ENCODE measurements at places on chromosomes 3 and 15.

DNA sequence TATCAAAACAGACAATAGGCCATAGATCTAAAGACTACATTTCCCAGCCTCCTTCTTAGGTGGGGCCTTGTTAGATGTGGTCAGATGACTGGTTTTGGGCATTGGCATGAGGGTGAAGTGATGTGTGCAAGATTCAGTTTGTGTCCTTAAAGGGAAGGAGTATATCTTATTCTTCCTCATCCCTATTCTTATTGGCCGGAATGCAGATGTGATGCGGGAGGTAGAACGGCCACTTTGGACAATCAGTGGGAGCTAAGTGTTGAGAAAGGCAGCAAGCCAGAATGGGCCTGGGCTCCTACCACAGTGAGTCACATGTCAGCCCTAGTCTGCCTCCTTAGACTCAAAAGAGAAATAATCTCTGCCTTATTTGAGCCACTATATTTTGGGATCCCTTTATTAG is 89.8 kb upstream of the MEX3B start:
- no peak for DNase-seq

DNA sequence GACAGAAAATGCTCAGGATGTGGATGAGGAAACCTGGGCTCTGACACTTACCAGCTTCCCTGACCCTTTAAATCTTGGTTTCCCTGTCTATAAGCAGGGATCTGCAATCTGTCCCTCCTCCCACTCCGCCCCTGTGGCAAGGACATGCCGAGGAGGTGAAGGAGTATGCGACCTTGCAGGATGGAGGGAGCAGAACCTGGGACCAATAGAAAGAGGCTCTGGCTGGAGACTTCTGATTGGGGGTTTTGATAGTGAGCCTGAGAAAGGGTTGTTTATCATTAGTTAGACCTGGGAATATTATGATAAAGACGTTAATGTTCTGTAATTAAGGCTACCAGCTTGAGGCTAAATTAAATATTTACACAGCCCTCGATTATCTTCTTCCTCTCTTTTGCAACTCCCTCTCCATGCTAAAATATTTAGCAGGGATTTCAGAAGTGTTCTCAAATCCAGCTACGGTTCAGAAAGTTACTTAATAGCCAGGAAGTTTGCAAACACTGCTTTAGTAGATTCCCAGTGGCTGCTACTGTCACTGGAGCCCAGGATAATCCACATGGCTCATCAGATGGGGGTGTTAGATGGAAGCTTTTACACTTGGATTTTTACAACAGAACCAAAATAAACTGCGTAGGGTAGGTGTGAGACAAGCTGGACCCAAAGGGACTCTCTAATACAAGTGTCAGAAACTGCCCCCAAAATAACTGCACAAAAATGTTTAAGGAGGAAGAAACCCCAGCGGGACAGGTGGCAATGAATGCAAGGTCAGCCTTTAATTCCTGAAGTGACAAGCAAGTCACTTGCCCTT is 9.2 kb upstream of the PAQR5 start:
- no peak for DNase-seq

- DNase-seq = no peak
These were observed 254.2 kb downstream of the ZBTB20 start for GRCh38 chr3:114892880-114893279.

- no peak for DNase-seq
These were observed 69.5 kb downstream of the FLNB start for GRCh38 chr3:58077596-58078285.

GRCh38 chr3:124303305-124303910 is 311.5 kb upstream of the ROPN1 start:
- no peak for DNase-seq

DNA sequence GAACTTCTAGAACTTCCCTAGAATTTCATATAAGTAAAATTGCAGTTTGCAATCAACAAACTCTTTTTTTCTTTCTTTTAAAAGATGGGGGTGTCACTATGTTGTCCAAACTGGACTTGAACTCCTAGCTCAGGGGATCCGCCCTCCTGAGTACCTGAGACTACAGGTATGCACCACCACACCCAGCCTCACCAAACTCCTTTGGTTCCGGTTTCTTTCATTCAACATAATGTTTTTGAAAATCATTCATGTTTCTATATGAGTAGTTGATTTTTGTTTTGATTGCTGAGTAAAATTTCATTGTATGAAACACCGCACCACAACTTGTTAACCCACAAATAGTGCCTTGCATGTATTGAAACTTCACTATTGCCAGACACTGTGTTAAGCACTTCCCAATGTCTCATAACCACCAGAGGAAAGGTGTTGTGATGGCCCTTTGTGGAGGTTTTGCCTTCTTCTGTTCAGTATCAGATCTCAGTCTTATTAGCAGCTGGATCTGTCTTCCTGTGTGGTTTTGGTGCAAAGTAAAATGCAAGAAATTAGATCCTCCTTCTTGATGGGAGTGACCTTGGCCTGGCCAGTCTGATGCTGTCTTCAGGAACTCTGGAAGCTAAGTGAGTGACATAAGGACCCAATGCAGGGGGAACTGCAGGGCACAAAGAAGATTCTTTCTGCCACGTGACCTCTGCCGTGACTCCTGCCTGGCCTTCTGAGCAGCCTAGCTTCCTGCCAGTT is 78.8 kb upstream of the UBE2E1 start:
- no peak for DNase-seq

- no peak for DNase-seq
These were observed 69.5 kb downstream of the C3orf38 start for GRCh38 chr3:88219138-88219792.

DNA sequence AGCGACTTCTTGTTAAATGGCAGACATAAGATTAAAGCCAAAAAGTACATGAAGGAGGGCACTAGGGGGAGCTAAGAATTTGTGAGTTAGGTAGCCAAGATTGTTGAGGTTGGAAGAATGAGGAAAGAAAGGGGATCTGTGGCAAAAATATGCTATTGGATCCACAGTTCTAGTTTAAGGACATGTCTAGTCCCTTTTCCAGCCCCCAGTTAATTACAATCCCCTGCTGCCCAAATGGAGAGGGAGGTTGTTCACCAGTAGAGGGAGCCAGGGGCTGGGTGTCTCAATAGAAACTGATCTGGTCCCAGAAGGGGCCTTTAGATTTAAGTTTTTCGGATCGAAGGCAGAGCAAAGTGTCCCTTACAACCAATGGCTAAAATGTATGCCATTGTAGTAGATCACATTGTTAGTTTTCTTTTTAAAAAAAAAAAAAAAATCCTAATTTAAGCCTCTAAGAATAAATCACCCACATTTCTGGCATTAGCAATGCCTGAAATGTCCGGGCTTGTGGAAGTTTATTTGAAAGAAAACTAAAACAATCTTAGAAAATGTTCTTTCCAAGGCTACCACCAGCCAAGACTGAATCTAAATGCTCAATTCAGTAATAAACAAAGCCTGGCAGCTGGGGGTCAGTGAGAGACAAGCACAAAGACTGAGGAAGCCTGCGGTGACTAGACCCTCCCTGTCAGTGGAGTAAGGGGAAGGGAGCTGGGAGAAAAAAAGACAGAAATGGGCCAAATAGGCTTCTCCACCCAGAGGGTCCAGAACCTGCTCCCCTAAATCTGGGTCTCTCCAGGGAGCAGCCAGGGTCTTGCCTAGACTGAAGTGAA is 7.1 kb downstream of the COL8A1 start:
- DNase-seq = no peak

DNA sequence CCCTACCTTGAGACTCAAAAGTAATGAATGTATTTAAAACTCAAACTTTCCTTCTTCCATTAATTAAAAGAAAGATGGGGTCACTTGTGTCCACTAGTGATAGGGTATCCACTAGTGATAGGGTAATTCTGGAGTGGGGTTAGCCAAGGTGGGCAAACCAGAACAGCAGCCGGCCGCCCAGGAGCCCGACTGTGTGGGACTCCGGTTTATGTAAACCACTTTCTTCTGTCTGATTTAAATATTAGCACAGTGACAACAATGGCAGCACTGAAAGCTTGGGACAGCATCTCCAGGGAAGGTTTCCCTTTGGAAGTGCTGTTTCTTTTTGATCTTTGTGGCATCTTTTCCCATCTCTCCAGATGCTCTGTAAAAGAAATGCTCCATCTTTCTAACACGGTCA is 722 bp downstream of the MYZAP start:
- no peak for DNase-seq

GRCh38 chr3:109353057-109353456 is 15.7 kb upstream of the DPPA4 start:
- no peak for DNase-seq

GRCh38 chr3:194571491-194572142 is 61.6 kb downstream of the TMEM44 start:
- no peak for DNase-seq

DNA sequence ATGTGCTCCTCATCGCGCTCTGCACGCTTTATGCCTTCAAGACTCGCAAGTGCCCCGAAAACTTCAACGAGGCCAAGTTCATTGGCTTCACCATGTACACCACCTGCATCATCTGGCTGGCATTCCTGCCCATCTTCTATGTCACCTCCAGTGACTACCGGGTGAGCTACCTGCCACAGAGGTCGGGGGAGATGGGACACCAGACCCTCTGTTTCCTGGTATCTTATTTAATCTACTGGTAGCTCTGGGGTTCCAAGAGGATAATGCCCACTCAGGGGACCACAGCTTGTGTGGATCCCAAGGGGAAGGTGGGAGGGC is 9.1 kb downstream of the GRM2 start:
- no peak for DNase-seq

DNA sequence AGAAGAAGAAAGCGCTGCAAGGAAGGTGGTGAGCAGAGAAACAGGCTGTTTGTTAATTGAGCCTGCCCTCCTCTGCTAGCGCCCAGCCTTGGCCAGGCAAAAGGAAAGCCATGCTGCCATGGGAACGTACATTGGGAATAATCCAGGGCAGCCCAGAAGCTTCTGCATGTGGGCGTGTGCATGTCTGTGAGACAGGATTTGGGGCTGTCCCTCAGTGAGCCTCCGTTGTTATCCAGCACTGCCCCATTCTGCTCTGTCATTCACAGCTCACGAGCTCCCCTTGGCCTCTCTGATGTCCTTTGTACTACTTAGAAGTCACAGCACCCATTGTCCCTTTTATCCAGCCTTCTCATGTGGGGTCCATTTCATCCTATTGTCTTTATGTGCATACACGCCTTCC is 239.1 kb upstream of the ROPN1 start:
- DNase-seq = no peak
